Activated CD8-positive, alpha-beta memory T cell treated with anti-CD3 and anti-CD28 coated beads for 36 hours (primary cell): ENCODE measurements at places on chromosomes 5 and 9. TPM values are rescaled to one million over a fixed set of nuclear protein-coding genes. Genes with fewer than 3 reads are reported as not detected.

Gene OLFM1
- total RNA-seq: not detected

Gene PDE6A
- total RNA-seq: not detected

Gene HMGXB3
- 41.6 TPM for total RNA-seq

Gene UNC13B
- total RNA-seq: 2.9 TPM

Gene NEURL1B
- not detected for total RNA-seq

Gene NR2F1
- total RNA-seq: not detected

Gene PALM2AKAP2
- total RNA-seq: not detected

Gene PHF24
- total RNA-seq: not detected

Gene NEUROG1
- not detected for total RNA-seq

Gene CDH6
- total RNA-seq: not detected

Gene NCS1
- total RNA-seq: 21.8 TPM

Gene ZNF454
- total RNA-seq: not detected

Gene MYOT
- not detected for total RNA-seq

Gene GFI1B
- not detected for total RNA-seq

Gene POC5
- 11.3 TPM for total RNA-seq

Gene BTNL3
- not detected for total RNA-seq

Gene ARPC5L
- total RNA-seq: 116 TPM

Gene SLCO6A1
- total RNA-seq: not detected

Gene ELL2
- 82.6 TPM for total RNA-seq

Gene PCDHGB2
- 0.25 TPM for total RNA-seq

Gene SLCO4C1
- total RNA-seq: 0.11 TPM

Gene GLDC
- total RNA-seq: 4.1 TPM
